ENCODE measurements at places on chromosomes 7 and 10.
A peak's percentile ranks its signal among the peaks of the same experiment; 100 is the strongest.

GRCh38 chr7:144821067-144821466 lies 14.8 kb downstream of the TPK1 start:
- peak; percentile 40 for DNase-seq

DNA sequence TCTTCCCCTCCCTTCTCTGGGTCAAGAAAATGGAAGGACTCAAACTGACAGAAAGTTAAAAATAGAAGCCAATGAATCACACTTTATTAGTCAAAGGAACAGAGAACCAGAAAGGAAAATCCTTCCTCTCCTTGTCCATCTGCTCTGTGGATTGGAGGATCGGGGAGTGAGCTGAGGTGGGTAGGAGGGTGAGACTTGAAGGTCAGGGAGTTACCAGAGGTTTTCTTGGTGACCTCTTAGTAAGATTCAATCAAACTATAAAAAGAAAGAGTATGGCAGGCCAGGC lies 12.2 kb downstream of the TLX1 start:
- no peak for DNase-seq

GRCh38 chr7:133470-133869 lies 58.9 kb upstream of the FAM20C start:
- DNase-seq: no peak

DNA sequence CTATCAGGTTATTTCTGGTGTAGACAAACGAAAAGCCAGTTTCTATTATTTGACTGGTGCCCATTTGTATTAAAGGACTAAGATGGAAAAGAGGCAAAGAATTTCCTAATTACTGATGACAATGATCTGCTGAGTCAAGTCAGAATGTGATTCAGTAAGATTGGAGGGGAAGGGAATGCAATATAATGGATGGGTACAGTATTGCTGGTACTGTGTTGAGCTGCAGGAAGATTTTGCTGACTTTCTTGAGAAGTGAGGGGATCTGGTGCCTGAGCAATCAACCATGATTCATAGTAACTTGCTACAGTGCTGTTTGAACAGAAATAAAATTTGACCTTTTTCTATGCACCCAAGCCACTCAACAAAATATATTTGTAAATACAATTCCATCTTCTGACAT lies 139.1 kb upstream of the RHEB start:
- no peak for DNase-seq

GRCh38 chr10:87622314-87623004 lies 37.2 kb upstream of the PAPSS2 start:
- DNase-seq: no peak

Measured in activated CD4-positive, alpha-beta T cell treated with anti-CD3 and anti-CD28 coated beads for 36 hours (primary cell).